Mucosa of gallbladder (tissue), 1 donor: ENCODE measurements at places on chromosomes 6 and 20. TPM values are rescaled to one million over a fixed set of nuclear protein-coding genes. Genes with fewer than 3 reads are reported as not detected.

DNA sequence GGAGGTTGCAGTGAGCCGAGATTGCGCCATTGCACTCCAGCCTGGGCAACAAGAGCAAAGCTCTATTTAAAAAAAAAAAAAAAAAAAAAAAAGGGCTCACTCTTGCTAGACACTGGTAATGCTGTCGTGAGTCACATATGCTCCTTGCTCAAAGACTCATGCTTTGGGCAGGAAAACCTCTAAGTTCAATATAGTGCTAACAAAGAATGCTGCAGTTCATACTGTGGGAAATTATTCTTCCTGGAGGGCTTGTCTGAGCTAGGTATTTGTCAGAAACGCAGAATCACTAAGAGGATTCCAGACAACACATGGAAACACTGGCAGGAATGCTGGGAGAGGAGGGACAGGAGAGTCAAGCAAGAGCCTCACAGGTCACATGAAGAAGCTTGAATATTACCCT, 2.3 kb upstream of the LYRM2 start:
- no peak for DNase-seq

DNA sequence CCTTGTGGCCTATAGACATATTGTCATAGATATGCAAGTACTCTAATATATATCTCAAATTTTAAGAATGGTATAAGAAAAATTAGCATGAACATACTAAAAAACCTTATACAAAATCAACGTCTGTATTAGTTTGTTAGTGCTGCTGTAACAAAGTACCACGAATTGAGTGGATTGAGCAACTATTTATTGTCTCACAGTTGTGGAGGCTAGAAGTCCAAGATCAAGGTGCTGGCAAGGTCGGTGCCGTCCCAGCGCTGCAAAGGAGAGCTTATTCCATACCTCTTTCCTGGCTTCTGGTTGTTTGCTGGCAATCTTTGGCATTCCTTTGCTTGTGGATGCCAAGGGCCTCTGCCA, 317.6 kb upstream of the FERMT1 start:
- DNase-seq: no peak

- no peak for DNase-seq
Measured at GRCh38 chr6:73642530-73642929, 11.3 kb downstream of the SLC17A5 start.

DNA sequence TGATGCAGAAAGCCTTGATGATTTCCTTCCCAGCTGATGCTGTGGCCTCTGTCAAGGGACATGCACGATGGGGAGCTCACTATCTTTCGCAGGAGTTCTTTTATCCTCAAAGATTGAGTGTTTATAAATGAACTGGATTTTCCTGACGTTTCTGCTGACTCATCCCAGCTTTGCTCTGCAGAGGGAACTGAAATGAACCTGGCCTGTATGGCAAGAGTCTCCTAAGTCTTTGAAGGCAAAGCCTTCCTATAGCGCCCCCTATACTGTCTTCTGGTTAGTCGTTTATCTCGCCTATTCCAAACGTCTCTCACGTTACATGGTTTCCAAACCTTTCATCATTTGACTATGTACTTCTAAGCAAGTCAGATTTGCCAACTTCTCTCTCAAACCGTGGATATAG, 565.3 kb downstream of the KIF16B start:
- no peak for DNase-seq

DNA sequence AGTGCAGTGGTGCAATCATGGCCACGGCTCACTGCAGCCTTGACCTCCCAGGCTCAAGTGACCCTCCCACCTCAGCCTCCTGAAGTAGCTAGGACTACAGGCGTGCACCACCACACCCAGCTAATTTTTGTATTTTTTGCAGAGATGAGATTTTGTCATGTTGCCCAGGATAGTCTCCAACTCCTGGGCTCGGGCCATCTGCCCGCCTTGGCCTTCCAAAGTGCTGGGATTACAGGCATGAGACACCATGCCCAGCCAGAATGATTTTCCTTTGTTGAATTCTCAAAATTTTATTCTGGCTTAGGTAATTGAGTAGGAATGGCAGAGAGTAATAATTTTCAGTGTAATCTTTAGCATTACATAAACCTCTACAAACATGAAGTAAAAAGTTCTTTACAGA, 37.1 kb downstream of the SLC16A10 start:
- DNase-seq: no peak

DNA sequence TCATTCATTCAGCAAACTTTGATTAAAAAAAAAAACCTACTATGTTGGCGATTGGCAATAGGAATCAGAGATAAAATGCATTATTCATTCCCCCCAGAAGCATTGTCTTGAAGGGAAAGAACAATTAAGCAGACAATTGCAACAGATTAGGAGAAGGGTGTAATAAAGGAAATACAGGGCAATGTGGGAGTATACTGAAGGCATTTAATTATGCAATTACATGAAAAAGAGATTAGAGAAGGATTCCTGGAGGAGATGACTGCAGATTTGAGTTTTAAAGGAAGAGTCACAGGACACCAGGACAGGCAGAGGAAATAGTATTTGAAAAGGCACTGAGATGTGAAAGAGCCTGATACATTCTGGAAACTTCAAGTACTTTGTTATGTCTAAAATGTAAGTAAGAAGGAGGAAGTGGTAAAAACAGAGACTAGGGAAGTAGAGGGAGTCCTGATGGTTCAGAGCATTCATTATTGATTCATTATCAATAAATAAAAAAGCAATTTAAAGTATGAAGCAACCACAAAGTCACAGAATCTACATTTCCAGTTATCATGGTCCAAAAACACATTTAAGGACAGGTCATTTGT, 43.7 kb downstream of the THEMIS start:
- no peak for DNase-seq

GRCh38 chr6:134480593-134480992, 162.7 kb upstream of the SGK1 start:
- DNase-seq: peak; percentile 67

DNA sequence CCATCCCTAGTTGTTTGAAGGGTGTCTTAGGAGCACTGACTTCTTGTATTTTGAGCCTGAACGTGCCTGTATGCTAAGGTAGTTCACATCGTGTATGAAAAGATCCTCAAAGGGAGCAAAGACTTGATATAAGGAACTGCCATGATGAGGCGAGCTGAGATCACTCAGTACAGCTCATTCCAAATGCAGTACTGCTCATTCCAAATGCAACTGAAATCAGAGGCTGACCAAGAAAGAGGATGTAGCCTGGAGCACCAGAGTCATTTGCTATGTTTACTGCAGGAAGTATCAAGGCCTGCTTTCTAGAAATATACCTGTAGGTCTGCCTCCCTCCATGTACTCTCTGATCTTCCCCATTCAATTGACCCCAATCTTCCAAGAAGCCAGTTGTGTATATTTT, 832.2 kb downstream of the EYS start:
- DNase-seq: no peak

- no peak for DNase-seq
Measured at GRCh38 chr6:130958468-130958867, 104.6 kb downstream of the EPB41L2 start.

FANCE gene
- total RNA-seq: 2.6 TPM

MLN gene
- total RNA-seq: not detected
